ENCODE measurements at places on chromosomes 3 and 15. TPM values are rescaled to one million over a fixed set of nuclear protein-coding genes. Genes with fewer than 3 reads are reported as not detected.

ECE2 gene
- total RNA-seq = under 0.01 TPM

CAMP gene
- not detected for total RNA-seq

MYRIP gene
- not detected for total RNA-seq

SLC6A20 gene
- total RNA-seq = under 0.01 TPM

CCR8 gene
- total RNA-seq = not detected
